ENCODE measurements at places on chromosomes 7 and 10.

DNA sequence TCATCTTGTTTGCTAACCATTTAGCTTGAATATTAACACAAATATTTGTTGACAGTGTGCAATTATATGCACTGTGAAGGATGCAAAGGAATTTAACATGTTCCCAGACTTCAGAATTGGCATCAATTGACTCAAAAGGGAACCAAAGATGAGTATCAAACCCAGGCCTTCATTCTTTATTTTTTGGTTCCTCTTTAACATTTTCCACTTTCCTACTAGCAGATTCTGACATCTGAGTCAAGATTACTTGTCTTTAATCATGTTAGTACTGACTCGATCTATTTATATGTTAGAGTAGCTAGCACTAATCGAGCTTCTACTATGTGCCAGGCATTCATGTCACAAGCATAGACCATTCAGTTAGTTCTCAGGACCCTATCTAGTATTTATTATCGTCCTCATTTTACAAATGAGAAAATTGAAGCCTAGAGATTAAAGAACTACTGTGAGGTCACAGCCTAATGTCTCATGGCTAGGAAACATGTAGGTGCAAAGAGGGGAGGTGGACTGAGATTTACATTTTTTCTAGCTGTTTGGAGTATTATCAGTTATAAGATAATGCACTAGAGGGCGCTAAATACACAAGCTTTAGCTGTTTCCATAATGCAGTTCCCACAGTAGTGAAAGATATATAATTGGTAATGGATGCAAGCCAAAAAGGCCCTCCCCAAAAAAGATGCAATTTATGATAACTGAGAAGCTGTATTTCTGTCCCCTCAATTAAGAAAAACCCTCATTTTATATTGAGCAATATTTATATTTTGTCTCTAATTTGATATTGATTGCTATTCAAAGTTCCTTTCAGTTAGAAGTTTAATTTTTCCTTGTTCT, 32.9 kb upstream of the KMT2E start:
- peak; percentile 66 for DNase-seq

GRCh38 chr10:51743146-51743545, 43.8 kb upstream of the CSTF2T start:
- DNase-seq, result peak; percentile 27

GRCh38 chr10:35511647-35512046, 93.5 kb upstream of the GJD4 start:
- DNase-seq, result no peak

DNA sequence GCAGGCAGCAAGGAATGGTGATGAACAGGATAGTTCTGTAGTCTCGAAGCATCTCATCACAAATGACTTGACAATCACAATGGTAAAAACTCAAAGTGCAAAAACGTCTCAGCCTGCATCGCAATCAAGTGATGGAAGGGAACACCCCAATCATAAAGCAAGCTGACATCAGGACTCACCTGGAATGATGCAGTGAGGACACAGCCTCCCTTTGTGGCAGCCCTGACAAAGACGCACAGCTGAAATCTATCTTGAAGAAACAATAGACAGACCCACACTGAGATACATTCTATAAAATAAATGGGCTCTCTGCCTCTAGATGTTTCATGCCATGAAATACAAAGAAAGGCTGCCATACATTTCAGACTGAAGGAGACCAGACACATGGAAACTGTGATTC, 748.0 kb upstream of the IGFBP3 start:
- no peak for DNase-seq

DNA sequence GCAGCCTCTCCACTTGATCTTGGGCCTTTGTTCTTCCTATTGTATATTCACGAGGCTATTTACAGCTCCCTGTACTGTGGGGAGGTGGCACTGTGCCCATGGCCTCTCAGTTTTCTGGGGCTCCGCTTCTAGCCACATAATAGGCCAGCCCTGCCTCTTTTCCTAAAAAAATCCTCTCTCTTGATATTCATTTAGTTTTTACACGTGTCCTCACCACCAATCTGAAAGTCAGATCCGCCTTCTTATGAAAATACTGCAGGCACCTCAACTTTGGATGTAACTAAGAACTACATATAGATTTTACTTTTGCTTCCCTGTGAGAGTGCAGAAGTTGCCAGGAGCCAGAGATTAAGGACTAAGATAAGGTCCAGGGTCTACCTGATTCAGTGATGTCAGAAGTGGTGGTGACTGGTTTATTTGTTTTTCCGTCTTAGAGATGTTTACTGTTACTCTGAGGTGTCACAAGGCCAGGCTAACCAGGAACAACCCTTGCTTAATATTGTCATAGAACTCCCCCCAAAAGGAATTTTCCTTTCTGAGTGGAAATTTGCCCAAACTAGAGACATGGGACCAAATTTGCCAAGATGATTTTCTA, 7.8 kb downstream of the BAMBI start:
- DNase-seq, result no peak

DNA sequence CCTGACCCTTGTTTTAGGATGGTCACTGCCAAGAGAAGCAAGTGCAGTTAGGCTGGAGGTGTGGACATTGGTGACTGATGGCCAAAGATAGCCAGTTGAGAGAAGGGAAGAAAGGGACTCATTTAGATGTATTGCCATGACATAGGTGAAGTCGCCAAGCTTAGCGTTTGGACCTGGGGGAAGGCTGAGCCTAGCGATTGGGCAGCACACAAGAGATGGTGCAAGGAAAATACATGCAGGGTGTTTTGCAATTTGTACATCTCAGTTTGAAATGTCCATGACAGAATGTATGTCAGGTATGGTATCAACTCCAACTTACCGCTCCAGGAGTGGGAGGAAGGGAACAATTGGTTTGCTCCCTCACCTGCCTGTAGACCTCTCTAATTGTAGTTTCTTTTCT, 134.3 kb downstream of the MAPK8 start:
- DNase-seq, result no peak

- no peak for DNase-seq
Measured at GRCh38 chr7:102432442-102433218, 745 bp upstream of the ORAI2 start.

GRCh38 chr10:133306097-133306476, 2.6 kb downstream of the TUBGCP2 start:
- no peak for DNase-seq

- no peak for DNase-seq
Measured at GRCh38 chr10:100828738-100829096, 83.3 kb downstream of the PAX2 start.

DNA sequence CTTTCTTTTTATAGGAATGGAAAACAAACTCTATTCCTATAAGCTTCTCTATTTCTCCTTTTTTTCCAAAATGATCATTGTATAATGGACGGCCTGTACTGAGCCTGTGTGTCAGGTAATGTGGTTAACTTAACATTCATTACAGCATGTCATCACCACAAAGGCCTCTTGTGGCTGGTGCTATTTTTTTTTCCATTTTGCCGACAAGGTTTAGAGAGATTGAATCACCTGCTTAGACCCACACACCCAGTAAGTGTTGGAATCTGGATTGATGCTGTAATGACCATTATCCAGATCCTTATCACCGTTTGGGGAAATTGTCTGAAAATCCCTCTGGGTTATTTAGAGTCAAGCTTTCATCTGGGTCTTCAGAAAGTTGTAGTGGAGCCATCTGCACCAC, 18.5 kb downstream of the AKR1B15 start:
- no peak for DNase-seq

GRCh38 chr7:131653418-131654248, 97.2 kb upstream of the PODXL start:
- peak; percentile 52 for DNase-seq

- no peak for DNase-seq
Measured at GRCh38 chr10:368579-369220, 233.4 kb downstream of the ZMYND11 start.

GRCh38 chr10:100489396-100489795, 26.6 kb downstream of the WNT8B start:
- no peak for DNase-seq

DNA sequence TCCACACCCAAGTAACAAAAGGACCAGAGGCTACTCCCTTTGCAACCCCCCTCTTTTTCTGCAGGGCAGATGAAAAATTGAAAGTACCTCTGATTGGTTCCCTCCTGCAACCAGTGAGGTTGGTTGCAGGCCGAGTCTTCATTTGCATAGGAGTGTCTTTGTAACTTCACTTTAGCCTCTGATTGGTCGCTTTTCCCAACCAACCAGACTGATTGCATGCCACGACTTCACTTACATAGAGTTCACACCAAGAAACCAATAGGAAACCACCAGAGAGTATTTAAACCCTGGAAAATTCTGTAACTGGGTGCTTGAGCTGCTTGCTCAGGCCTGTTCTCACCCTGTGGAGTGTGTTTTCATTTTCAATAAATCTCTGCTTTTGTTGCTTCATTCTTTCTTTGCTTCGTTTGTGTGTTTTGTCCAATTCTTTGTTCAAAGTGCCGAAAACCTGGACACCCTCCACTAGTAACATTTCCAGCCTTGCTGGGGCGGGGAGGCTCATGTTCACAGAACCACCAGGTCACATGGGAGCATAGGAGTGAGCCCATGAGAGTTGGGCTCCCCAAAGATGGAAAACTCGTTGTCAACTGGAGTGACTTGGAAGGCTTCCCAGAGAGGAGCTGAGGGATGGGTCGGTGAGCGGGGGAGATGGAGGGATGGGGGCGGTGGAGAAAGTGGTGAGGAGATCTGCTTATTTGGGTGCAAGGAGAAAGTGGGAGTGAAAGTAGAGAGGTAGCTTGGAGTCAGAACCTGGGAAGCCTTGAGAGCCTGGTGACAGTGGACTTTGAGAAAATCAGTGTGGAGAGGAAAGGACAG, 223.6 kb downstream of the GFRA1 start:
- DNase-seq, result no peak

DNA sequence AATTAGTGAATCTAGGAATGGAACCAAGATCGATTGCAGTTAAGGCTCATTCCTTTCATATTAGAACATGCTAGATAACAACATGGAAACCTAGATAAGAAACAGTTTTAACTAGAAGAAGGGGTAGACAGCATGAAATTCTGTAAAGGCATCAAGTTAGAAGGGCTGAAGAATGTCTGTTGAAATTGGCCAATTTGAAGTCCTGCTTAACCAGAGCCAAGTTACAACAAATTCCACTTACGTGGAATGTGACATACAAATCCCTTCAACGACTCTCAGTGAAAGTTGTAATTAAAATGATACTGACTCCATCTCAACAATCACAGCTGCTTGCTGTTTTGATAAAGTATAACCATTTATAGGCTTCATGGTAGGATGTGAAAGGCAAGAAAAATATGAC, 1065.7 kb downstream of the DNAJB9 start:
- DNase-seq, result no peak

GRCh38 chr7:139588632-139589031, 65.1 kb downstream of the CLEC2L start:
- no peak for DNase-seq

GRCh38 chr10:30088178-30088577, 28.8 kb upstream of the JCAD start:
- no peak for DNase-seq

GRCh38 chr10:7444551-7445121, 33.8 kb upstream of the SFMBT2 start:
- no peak for DNase-seq

GRCh38 chr7:134457210-134457609, 1.7 kb downstream of the AKR1B1 start:
- no peak for DNase-seq

DNA sequence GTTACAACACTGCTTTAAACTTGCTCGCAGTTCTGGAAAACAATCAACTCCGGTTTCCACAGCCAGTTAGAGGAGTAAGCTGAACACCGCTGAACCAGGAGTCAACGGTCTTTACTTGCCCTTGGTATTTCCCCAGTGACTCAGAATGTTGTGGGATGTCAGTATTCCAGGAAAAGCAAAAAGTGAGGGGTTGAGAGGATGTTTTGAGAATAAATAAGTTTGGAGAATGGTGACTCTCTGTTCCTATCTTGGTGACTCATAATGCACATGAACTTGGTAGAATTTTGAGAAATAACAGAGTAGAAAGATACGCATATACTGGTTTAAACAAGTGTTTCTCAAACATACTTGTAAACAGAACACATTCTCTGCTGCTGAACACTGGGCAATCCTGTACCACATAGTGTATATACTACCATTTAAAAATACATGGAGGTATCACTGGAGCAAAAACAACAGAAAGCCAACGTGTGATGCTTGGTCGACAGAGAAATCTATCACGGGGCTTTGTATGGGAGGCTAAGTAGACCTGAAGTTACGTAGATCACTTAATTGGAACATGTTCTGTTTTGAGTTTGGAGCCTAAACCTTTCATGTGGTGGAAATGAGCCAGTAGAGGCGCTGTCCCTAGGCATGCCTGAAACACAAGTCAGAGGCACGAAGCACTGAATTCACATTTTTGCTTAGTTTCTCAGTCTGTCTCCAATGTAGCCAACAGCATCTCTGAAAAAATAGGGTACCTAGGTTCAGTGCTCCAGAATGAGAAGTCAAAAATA, 534.3 kb downstream of the PARD3 start:
- peak; percentile 97 for DNase-seq

GRCh38 chr10:124217906-124218804, 124.8 kb upstream of the CHST15 start:
- DNase-seq, result no peak

DNA sequence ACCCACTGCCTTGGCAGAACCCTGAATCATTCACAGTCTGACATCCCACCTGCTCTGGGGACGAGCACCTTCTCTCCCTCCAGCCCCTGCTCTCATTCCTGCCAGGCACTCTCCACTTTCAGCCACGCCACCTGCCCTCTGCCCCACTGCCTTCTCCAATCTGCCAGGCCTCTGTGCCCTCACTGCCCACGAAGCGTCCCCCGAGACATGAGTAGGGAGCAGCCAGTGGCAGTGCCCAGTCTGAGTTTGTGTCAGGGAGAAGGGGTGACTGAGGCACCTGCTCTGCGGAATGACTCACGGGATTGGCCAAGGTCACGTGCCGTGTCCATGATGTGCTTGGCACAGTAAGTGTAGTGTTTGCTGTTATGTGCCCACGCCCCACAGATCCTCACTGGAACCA, 215.2 kb upstream of the PPP2R2D start:
- no peak for DNase-seq

DNA sequence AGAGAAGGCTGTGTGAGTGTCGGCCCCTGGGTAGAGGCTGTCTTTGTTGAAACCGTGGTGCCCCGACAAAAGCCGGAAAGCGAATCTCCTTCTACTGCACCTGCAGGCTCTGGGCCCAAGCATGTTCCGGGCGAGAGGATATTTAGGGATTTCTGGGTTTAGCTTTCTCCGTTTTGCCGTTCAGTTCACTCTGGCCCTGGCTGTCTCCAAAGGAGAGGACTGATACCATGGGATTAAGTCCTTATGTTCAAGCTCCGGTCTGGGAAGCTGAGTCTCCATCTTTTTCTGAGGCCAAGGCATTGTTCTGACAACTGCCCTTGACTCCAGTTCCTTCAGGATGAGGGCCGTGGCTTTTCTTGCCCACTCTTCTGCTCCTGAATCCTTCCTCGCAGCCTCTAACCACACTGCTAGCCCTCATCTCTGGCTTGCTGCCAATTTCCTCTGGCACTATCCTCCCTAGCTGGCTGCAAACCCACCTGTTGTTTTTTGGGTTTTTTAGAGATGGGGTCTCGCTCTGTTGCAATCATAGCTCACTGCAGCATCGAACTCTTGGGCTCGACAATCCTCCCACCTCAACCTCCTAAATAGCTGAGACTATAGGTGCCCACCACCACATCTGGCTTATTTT, 206.8 kb downstream of the SKIDA1 start:
- no peak for DNase-seq

GRCh38 chr10:44769450-44769849, 141.7 kb upstream of the TMEM72 start:
- DNase-seq, result no peak

GRCh38 chr7:12300415-12300814, 89.3 kb downstream of the TMEM106B start:
- no peak for DNase-seq

- DNase-seq, result peak; percentile 71
Measured at GRCh38 chr10:92997620-92998019, 63.0 kb upstream of the CYP26C1 start.
